Muscle of leg (tissue), 16 donors: ENCODE measurements at places on chromosomes 1 and 21.

GRCh38 chr1:11671544-11672286, 7.7 kb downstream of the FBXO6 start:
- no peak for DNase-seq

GRCh38 chr1:111553196-111553595, 49.8 kb upstream of the ADORA3 start:
- DNase-seq: no peak

- no peak for DNase-seq
Measured at GRCh38 chr1:180257028-180257386, 26.9 kb downstream of the LHX4 start.

DNA sequence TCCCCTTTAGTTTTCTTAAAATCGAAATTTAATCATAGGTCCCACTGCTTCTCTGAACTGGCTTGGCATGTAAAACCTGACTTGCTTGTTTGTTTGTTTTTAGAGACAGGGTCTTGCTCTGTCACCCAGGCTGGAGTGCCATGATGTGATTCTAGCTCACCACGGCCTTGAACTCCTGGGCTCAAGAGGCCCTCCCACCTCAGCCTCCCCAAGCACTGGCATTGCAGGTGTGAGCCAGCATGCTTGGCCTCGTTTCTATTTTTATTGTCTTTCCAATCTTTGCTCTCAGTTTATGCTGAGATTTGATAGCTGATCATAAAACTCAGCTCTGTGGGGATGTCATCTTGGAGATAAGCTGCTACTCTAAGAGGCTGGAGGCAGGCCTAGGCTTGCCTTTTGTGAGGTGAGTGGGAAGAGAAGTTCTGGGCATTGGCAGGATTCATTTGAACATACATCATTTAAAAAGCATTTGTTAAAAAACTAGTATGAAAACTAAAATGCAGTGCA, 51.5 kb upstream of the GCLM start:
- DNase-seq: no peak

- DNase-seq: peak; percentile 82
Measured at GRCh38 chr1:84753516-84754385, 63.5 kb upstream of the SSX2IP start.

- peak; percentile 98 for DNase-seq
Measured at GRCh38 chr1:205121660-205122488, at the start of gene RBBP5. Gene RBBP5, minus strand, starts transcription at chr1:205121978. Its CDS starts 105 bp downstream, at chr1:205121873.

- DNase-seq: peak; percentile 49
Measured at GRCh38 chr1:53477651-53478501, 18.7 kb downstream of the DMRTB1 start.

DNA sequence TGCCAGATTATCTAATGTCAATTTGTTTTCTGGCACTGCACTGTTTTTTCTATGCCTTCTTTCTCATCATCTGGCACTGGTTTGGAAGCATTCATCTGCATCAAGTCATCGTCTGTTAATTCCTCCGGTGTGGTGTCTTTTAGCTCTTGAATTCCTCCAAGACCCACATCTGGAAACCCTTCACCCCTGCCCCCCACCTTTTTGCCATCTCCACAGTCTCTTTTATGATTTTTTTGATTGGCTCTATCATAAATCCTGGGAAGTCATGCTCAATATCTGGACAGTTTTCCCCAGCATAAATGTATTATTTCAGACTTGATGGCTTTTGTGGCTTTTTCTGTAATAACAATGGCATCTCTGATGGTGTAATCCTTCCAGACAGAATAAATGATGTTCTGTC, 10.4 kb upstream of the KCNK1 start:
- no peak for DNase-seq

- DNase-seq: no peak
Measured at GRCh38 chr1:150516616-150517015, 1.1 kb downstream of the FALEC start.

- DNase-seq: no peak
Measured at GRCh38 chr1:223714849-223715603, 2.7 kb downstream of the CAPN2 start.

DNA sequence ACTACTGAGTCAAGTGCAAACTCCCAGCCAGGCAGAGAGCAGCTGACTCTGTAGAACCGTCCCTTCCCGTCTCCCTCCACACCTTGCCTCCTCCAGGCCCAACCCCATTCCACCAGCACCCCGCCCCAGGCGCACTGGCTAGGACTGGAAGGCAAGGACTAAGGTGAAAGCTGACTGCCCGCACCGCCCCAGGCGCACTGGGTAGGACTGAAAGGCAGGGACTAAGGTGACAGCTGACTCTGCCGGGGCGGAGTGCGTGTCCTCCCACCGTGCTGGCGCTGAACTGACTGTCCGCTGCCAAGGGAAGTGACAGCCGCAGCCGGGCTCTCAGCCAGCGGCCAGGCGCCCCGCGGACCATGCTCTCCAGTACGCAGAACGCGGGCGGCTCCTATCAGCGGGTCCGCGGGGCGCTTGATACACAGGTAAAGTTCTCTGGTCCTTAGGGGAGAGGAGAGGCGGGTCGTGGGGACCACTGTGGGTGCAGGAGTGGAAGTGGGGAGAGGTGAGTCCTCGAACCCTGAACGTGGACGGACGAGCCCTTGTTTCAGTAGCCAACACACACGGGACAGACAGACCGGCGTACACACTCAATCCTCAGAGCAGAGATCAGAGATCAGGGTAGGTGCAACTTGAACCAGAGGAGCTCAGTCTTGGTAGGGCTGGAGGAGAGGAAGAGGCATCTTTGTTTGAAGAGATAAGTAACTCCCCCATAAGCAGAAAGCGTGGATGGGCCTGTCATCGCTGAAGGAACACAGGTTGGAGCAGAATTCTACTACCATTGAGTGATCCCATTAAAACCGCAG, 58.0 kb downstream of the RBM11 start:
- peak; percentile 67 for DNase-seq

DNA sequence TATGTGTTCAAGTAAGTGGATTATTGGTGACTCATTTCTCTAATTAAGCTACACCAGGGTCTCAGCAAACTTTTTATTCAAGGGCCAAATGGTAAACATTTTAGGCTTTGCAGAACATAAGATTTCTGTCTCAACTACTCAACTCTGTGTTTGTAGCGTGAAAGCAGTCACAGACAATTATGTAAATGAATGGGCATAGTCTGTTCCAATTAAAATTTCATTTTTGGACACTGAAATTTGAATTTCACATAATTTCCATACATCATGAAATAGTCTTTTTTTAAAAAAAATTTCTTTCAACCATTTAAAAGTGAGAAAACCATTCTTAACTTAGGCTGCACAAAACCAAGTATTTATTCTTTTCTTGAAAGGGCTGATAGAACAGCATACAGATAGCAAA, 50.1 kb downstream of the IL23R start:
- DNase-seq: no peak
